ENCODE measurements at places on chromosomes 4 and X.

DNA sequence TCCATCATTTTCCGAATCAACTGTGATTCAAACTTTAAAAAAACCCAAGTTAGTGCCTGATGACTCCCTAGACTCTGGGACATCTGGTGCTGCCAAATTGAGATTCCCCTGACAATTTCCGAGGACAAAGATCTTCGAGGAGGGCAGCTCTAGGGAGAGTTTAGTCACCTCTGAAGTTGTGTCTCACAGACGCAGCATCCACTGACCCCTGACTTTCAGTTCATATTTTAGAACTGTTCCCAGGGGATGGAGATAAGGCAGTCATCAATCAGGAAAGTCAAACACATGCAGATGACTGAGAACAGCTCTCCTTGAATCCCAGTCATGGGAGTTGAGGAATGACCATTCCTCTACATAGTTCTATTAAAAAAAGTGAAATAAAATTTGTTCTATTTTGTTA, 643.9 kb downstream of the TRIML1 start:
- DNase-seq = no peak

DNA sequence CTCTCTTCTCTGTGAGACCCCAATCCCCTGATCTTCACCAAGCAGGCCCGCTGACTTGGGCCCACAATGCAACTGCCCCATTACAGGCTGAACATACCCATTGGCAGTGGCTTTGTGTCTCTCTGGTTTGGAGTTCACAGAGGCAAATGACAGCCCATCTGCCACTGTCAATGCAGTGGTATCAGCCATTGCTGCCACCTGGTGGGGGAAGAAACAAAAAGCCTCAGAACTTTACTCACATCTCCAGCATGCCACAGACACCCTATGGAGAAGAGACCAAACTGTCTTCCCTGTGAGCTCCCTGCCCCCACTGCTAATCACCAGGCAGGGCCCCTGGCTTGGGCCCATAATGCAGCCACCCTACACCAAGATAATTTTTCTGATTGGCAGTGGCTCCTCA, 729.3 kb upstream of the ACTRT1 start:
- no peak for DNase-seq

DNA sequence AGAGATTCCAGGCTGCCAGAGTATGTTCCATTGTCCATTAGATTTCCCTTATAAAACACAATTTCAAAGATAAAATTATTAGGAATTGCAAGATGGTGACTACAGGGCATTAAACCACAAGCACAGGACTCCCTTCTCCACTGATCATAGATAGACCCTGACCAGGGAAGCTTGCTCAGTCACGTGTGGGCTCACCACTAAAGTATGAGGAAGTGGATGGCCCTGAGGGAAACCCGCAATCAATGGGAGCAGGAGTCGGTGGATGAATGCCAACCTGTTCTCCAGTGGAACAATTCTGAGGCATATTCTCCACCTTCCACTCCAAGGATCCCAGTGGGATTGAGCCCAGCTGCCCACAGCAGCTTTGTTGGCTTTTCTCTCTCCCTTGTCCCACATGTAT, 515.7 kb downstream of the BCOR start:
- DNase-seq = no peak

GRCh38 chrX:154374313-154375155, at the start of gene FLNA:
FLNA (minus strand) TSS chrX:154374634; CDS start chrX:154371245, 3,389 bp downstream.
- DNase-seq = no peak

DNA sequence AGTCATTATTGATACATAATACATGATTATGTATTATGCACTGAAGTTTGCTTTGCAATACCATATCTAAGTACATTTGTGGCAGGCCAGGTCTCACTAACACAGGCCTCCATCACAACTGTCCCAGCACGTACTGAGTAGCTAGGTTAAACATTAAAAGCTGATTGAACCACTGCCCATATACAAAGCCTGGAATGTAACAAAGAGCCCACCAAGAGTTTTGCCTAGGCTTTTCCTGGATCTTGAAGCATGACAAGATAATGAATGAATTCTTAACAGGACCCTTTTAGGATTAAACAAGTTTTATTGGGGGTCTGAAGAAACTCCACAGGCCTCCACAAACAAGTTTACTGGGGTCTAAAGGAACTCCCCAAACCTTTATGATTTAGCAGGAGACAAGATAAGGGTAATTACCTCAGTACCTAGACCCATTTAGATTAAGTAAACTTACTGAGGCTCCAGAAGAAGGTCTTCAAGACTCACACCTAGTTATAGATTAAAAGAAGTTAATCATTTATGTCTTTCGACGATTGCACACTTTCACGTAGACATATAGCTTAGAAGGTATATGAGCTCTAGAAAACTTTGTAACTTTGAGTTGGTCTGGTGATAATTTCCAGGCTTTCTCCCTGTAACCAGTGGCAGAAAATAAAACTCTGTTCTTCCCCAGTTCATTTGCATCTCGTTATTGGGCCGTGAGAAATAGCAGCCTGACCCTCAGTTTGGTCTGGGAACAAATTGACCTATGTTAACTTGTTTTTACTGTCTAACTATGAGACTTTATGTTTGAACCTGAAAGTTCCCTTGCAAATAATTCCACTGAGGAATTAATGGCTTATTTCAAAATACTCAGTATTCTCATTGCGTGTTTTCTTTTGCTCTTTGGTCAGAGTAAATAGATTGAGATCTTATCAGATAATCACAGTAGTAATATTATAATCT, 84.8 kb downstream of the PHEX start:
- no peak for DNase-seq

GRCh38 chr4:139735381-139736273, 70.0 kb downstream of the MGST2 start:
- DNase-seq = no peak

GRCh38 chr4:56480691-56481090, 13.3 kb downstream of the SRP72 start:
- no peak for DNase-seq

- DNase-seq = no peak
Measured at GRCh38 chr4:161949946-161950725, 213.7 kb downstream of the FSTL5 start.

DNA sequence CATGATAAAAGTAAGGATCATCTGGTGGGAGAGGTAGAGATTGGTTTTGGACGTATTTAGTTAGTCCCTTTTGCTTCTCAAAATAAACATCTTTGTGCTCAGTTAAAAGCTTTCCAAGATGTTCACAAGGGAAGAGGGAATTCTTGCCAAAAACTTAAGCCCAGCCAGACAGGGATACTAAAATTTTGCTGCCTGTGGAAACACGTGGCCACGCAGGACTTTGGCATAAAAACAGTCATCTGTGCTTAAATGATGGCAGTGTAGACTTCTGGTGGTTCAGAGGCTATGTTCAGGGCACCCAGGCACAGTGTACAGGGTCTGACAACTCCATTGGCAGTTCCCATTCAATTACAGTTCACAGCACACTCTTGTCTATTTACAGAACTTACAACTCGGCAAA, 93.2 kb upstream of the JADE1 start:
- no peak for DNase-seq

DNA sequence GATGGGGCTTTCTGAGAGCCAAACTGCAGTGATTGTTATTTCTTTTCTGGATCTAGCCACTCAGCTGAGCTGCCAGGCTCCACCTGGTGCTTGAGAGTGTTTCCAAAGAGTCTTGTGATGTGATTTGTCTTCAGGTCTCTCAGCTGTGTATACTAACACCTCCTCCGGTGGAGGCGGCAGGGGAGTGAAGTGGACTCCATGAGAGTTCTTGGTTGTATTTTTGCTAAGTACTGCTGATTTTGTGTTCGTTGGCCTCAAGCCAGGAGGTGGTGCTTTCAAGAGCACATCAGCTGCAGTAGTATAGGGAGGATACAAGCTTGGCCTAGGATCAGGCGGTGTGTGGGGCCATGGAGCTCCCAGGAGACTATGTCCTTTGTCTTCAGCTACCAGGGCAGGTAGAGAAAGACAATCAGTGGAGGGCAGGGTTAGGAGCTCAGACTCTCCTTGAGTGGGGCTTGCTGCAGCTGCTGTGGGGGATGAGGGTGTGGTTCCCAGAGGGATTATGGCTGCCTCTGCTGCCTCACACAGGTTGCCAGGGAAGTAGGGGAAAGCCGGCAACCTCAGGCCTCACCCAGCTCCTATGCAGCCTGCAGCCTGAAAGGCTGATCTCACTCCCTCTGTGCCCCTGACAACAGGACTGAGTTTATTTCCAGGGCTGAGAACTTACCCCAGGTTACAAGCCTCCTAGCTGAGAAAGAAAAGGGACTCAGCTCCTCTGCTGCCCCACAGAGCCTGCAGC, 62.4 kb downstream of the NPFFR2 start:
- no peak for DNase-seq

GRCh38 chr4:14155803-14156202, 528.3 kb upstream of the BOD1L1 start:
- no peak for DNase-seq

DNA sequence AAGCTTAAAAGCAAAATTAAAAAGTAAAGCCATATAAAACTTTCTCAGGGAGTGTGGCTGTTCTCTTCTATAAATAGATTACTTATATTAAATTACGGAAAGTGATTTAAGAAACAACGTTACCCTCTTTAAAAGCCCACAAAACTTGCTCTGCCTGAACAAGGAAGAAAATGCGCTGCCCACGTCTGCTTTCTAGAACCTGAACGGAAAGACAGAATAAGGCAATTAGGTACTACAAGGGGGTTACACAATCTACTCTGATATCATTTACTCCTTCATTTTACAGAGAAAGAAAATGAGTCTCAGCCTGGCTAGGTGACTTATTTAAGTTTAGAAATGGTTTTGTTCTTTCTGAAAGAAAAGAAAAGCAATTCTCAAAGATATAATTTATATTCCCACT, 147.2 kb downstream of the RNF150 start:
- no peak for DNase-seq

- no peak for DNase-seq
Measured at GRCh38 chr4:41212616-41213203, 1.6 kb downstream of the APBB2 start.

- no peak for DNase-seq
Measured at GRCh38 chr4:62814510-62815047, 1594.7 kb downstream of the TECRL start.

GRCh38 chr4:121096629-121097028, 24.3 kb upstream of the NDNF start:
- no peak for DNase-seq

- no peak for DNase-seq
Measured at GRCh38 chr4:42330002-42330592, 67.2 kb upstream of the SHISA3 start.

DNA sequence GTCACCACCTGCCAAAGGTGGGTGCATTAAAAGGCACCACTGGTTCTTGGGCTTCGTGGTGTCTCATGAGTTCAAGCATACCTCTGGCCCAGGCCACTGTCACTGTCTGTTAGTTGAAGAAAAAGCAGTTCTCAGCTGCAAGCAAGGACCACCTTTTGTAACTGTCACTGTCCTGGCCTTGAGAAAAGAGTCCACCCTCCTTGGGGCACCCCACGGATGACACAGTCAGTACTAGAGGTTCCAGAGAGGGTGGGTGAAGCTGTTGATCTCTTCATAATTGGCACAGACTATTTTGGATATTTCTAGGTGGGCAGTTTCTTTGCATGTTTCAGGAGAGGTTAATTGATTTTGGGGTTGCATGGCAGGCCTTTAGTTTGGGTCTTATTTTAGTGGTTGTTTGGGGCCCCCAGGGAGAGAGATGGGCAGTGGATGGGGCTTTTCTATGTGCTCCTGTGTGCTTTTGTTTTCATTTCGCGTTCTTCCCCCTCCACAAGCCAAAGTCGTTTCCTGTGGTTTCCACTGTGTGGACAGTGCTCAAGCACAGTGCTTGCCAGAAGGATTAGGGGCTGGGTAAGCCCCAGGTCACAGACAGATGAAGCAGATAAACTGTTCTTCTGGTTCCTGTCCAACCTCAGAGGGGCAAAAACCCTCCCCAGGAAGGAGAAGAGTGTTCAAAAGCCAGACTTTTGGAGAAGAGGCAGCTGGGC, 156.2 kb upstream of the PPP1R2C start:
- no peak for DNase-seq

DNA sequence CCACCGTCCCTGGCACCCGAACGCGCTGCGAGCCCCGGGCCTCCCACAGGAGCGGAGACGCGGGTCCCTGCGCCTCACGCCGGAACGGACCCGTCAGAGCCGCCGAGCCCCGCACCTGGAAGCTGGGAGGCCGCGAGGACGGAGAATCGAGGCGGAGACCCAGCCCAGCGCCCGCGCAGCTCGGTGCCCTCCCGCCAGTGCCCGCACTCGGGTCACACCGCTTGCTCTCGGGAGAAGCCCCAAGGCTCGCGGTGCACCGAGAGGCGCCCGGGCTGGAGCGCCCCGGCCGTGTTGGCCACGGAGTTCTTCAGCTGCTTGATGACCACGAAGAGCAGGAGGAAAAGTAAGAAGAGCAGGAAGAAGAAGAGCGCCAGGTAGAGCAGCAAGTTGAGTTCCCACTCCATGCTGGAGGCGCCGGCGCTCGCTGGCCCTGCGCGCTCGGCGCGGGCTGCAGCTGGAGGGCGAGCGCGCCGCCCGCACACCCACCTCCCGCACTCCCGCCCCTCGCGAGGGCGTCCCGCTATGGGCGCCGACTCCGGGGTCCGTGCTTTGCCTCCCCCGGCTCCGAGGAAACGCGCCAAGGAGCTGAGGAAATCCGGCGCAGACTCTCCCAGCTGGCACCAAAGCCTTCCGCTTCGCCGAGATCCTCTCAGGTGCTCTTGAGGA, at the start of gene SMIM43:
TSS of gene SMIM43 (minus strand) at position 463 of the 666 bp plus-strand sequence. CDS start at position 404, 59 bp downstream.
- no peak for DNase-seq

- no peak for DNase-seq
Measured at GRCh38 chr4:172826861-172827260, 341.8 kb upstream of the GALNT7 start.

GRCh38 chr4:190019023-190019858, 7.8 kb downstream of the FRG2 start:
- DNase-seq = no peak

DNA sequence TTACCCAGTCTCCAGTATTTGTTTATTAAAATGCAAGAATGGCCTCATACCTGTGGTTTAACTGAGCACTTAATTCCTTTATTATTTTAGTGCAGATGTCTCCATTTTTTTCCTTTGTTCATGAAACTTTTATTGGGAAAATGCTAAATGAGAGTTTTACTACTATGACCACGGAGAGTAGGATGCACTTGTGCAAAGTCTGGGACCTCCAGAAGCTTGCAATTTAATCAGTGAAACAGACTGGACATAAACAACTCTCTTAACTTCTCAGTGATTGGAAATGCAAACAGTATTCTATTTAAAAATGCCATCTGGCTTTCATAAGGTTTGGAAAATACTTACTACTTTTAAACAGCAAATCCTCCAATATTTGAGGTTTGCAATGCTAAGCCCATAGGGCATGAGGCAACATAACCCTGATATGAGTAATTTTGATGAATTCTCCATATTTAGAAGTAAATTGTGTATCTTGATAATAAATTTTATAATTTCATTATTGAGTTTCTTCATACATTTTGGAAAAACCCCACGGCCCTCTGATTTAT, 718.7 kb upstream of the MAGEB2 start:
- no peak for DNase-seq
